ENCODE measurements at places on chromosomes 13 and 19. TPM values are rescaled to one million over a fixed set of nuclear protein-coding genes. Genes with fewer than 3 reads are reported as not detected.

Gene CDC37
- 139 TPM for total RNA-seq

Gene PNMA8A
- total RNA-seq, result 16.2 TPM

Gene LYPD3
- total RNA-seq, result 1.7 TPM

Gene ATP1A3
- total RNA-seq, result not detected

Gene RFPL4AL1
- not detected for total RNA-seq
